ENCODE measurements at places on chromosomes 4 and X.

DNA sequence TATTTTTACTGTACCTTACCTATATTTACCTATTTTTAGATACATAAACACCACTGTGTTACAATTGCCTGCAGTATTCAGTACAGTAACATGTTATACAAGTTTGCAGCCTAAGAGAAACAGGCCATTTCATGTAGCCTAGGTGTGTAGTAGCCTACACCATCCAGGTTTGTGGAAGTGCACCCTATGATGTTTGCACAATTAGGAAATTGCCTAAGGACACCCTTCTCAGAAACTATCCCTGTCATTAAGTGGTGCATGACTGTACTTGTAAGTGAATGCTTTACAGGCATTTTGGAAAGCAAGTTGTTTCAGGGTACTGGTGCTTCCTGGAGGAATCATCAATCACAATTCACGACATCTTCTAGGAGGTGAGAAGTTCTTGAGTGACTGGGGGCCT is 991.8 kb upstream of the SLIT2 start:
- DNase-seq: no peak

GRCh38 chr4:17112292-17112659 is 213.8 kb upstream of the LDB2 start:
- DNase-seq: no peak

- no peak for DNase-seq
Observed at GRCh38 chr4:110797486-110797885, 174.6 kb upstream of the PITX2 start.

GRCh38 chr4:39924014-39924413 is 53.7 kb downstream of the PDS5A start:
- no peak for DNase-seq

GRCh38 chr4:84856468-84857049 is 109.9 kb downstream of the WDFY3 start:
- no peak for DNase-seq

DNA sequence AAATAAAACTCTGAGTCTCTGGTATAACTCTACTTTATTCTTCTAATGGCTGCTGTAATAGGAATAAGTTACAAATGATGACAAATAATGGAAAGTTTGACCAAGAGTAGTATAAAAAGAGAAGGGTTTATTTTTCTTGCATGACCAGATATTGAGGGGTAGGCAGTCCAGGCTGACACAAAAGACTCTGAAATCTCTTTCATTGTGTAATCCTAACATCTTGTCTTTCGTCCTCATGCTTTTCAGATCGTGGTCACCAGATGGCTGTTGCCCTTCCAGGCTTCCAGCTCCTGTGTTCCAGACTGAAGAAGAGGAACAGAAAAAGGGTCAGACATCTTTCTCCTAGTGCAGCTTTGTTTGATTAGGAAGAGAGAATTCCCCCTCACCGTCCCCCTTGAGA is 176.9 kb upstream of the GK2 start:
- DNase-seq: no peak

DNA sequence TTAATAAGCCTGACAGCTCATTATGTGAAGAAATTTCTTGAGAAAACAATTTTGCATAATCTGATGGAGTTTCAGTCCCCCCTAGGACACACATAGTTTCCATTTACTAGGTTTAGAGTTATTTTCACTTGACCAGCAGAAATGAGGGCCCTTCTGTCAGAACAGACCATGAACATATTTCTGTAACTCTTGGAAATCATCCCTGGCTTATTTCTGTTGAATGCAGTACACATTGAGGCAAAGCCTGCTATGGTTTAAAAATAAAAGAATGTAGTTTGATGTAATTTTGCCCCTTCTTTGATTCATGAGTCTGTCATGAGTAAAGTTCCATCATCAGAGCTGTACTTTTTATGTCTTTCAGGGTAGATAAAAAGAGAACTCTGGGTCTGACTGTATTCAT is 104.6 kb upstream of the ETNPPL start:
- no peak for DNase-seq

DNA sequence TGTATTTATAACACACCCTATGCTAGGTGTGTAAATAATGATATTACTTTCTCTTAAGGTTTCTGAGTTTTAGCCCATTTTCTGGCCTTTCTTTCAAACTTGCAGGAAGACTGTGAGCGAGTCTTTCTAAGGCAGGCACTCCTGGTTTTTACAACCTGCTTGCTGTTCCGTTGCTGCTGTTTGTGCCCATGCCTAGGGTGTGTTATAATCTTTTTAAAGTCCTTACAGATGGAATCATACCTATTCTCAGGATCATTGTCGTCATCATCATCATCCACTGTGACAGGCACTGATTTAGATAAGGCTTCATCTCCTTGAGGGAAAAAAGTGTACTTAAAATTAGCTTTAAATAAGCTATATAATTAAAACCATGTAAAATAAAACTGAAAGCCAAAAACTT is 110.0 kb downstream of the ATRX start:
- no peak for DNase-seq

DNA sequence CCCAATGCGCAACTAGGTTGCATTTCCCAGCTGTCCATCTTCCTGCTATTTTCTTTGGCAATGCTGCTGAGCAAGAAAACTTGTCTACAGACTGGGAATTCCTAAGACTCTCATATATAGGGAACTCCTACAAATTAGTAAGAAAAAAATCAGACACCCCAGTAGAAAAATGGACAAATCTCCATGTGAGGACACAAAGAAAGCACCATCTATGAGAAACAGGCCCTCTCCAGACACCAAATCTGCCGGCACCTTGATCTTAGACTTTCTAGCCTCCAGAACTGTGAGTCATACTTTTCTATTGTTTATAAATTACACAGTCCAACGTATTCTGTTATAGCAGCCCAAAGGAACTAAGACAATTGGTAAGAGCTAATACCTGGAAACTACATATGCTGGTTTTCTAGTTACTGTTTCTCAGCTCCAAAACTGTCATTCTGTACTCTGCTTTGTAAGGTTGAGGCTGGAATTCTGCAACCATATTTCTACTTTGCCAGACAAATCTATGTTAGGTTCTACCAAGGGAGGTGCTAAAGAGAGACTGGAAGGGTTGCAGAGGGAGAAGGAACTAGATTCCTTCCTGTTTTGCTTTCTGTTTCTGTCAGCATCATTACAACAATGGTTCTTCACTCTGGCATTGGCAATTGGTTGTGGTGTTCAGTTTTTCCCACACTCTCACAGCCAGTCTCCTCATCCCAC is 35.7 kb upstream of the FAM241A start:
- no peak for DNase-seq

GRCh38 chrX:132216806-132217202 is 2.4 kb downstream of the RAP2C start:
- no peak for DNase-seq

DNA sequence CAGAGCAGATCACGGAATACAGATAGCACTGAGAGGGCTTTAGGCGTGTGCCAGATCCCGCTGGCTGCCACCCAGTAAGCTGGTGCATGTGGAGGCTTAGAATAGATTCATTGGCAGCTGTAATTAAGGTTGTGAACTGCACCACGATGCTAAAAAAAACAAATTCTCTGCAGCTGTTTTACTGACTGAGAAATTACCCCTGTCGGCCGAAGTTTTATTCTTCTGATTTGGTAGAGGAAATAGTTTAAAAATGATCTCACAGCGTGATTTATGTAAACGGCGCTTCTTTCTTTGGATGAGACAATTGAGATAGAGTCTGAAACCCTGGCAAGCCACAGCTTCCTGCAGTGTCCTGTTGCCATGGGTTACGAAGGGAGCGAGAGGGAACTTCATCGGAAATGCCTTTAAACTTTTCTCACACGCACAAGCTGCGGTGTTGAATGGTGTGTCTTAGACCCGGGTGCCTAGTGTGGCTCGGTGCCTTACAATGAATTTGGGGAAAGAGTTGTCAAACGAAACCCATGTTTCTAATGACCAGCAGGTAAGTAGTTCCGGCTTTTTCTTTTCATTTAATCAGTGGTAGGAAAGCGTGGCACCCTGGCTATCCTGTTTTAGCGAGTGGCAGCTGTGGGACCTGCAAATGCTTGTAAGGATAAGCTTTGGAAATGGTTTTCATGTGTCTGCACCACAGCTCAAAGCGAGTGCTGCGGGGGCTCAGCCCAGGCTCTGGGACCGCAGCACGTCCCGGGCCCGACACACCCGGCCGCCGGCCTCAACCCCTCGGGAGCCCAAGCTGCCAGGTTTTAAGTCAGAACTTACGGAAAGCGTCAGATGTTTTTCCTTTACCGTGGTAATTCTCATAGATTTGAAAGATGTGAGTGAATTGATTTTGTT is 71.7 kb upstream of the HGFAC start:
- DNase-seq: peak; percentile 79

GRCh38 chr4:89000844-89001360 is 56.1 kb downstream of the FAM13A start:
- peak; percentile 33 for DNase-seq

DNA sequence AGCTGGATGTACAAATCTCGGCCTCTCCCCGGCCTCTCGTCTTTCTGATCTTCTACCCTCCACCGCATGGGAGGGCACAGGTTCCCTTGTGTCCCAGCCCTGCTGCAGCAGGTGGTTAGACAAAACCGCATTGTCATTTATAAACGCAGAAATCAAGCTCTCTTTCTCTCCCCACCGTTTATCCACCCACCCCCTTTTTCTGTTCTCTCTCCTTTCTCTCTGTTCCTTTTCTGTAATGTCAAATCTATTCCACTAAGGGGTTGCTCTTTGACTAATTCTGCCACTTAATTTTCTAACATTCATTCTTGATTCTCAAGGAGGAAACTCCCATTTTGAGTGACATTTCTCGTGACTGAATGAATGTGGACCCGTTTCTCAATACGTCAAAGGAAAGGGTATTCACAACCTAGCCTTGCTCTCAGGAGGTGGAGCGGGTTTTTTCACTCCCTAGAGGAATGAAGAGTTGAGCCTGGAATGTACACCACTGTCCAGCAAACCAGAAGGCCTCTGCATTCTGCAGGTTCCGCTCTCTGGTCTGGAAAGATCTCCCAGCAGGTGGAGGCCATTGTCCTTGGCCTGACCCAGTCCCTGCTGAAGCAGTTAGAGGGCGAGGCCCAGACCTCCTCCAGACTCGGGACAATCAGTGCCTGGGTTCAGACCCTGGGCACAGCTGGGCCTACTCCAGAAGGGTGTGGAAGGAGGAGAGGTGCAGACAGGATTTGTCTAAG is 70.9 kb upstream of the ENPP6 start:
- no peak for DNase-seq

DNA sequence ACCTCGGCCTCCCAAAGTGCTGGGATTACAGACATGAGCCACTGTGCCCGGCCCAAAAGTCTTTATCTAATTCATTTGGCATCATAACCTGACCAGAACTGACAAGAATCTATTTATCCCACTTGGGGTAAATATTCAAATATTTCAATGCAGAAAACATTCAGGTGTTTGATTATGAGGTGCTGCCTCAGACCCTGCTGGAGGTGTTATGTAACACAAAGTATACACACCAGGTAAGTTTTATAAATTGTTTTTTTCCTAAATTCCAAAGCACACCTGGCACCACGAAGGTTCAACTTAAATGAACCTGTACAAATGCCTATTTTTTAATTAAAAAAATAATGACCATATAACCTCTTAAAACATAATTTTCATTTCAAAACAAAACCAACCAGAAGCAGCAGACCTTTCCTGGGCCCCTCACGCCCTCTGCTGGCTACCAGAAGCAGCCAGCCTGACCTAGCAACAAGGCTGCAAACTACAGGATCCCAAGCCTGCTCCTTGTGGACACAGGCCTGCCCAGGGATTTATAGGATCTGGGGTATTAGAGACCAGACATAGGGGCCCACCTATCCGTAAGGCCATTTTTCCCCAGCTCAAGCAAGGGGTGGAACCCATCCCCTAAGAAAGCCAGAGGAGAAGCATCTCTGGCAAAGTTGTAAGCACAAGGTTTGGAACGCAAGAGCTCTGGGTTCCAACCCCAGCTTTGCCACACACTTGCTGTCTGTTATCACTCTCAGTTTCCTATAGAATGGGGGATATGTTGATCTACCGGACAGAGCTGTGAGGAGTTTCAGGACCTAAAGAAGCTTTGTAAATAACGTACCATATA is 11.7 kb downstream of the OTUD5 start:
- peak; percentile 26 for DNase-seq

DNA sequence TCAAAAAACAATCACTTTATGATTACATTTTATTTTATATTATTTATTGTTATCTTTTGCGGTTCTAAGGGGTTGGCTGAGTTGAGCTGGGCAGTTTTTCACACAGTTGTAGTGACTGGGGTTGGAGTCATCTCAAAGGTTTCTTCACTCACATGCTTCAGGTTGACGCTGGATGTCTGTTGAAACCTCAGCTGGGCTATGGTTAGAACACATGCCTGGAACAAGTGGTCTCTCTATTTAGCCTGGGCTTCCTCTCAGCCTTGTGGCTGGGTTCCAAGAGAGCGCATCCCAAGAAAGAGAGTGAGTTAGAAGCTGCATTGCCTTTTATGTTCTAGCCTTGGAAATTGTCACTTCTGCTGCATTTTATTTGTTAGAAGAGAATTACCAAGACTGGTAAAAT is 87.4 kb downstream of the CBLL2 start:
- no peak for DNase-seq

DNA sequence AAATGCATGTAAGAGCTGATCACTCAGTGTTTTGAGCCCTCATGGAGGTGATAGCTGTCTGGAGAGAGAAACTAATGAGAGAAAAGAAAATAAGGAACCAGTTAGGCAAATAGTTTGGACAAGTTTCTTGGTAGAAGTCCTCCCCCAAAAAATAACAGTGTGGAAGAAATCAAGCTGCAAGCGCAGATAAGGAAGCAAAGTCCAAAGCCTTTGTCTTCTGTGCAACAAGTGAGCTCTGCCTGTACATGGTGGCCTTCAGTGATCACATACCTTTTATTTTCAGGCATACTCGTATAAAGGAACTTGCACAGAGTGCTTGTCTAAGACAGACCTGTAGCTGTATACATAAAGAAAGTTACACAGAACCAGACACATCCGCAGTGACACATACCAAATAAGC is 2.5 kb upstream of the UGT2A3 start:
- no peak for DNase-seq

- peak; percentile 12 for DNase-seq
Observed at GRCh38 chr4:143768007-143768591, 67.6 kb upstream of the FREM3 start.

DNA sequence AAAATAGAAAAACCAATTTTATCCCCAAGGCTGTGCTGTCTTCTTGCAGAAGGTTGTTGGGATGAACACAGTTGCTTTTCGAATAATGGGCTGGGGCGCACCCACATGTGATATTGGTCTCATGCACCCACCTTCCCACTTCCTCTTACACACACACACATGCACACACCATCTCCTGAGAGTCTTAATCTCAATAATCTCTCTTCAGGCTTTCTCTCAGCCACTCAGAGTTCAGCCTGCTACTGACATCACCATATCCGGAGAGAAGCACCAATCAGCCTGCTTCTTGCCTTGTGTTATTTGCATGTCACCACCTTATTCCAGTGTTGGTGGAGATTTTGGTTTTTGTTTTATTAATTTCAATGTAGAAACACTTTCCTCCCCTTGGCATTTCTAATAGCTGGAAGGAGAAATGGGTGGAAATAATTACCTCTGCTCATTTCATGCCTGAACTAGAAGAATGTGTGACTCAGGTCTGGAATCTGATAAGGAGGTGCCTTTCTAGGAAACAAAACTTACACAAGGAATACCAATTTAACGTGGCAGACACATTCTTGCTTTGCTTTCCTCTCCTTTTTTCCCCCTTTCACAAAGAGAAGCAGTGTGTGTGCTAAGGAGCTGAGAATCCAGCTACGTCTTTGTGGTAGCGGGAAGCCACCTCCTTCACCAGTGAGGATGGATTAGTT is 400.2 kb downstream of the MID1IP1 start:
- no peak for DNase-seq

- DNase-seq: no peak
Observed at GRCh38 chr4:182978152-182978827, 61.1 kb upstream of the DCTD start.

GRCh38 chrX:66110112-66110511 is 53.9 kb upstream of the HEPH start:
- DNase-seq: peak; percentile 2

- DNase-seq: no peak
Observed at GRCh38 chrX:96440941-96441340, 243.7 kb upstream of the DIAPH2 start.

All from foreskin fibroblast (primary cell).